Femur (tissue), 1 donor: ENCODE measurements at places on chromosomes 1 and 21.

DNA sequence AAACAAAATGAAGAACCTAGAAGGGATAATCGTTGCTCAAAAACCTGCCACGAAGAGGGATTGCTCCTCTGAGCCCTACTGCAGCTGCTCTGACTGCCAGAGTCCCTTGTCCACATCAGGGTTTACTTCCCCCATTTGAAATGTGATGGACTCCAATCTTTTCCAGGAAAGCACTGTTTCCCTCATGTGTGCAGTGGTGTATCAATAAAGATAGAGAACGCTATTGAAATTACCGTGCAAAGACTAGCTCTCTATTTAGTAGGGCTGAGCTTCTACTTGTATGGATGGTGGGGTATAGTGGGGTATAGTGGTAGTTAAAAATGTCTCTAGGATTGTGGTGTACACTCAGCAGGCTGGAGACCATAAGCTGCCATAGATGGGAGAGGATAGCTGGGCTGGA lies 3.7 kb downstream of the TMCO2 start:
- no peak for DNase-seq

GRCh38 chr1:18511149-18511873 lies 30.6 kb downstream of the KLHDC7A start:
- no peak for DNase-seq

DNA sequence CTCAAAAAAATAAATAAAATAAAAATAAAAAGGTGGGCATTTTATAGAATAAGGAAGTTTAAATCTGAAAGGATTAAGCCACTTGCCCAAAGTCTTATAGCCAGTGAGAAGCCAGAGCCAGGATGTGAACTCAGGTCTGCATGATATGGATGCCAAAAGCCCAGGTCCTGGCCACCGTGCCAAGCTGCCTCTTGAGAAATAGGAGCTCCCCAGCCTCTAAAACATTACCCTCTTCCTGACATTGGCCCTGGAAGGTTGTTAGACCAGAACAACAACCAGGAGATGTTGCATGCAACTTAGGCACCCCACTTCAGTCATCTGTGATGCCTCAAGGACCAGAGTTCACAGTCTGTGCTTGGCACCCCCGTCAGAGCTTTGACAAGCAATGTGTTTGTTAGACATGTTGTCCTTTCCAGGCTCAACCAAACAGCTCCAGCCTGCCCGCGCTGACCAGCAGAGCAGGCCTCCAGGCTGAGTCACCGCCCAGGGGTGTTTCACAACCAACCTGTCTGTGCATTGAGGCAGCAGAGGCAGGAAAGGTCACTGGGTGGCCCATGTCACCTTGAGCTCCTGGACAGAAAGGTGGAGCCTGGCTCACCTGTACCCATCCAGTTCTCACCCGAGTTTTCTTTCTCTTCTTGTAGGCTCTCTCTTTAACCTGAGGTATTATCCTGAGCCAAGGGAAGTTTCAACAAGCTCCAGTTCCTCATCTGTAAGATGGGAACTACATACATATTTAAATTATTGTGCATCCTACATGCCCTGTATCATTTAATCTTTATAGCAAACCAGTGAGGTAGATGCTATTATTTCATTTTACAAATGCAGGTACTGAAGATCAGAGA lies 14.9 kb upstream of the MED18 start:
- DNase-seq: peak; percentile 28

DNA sequence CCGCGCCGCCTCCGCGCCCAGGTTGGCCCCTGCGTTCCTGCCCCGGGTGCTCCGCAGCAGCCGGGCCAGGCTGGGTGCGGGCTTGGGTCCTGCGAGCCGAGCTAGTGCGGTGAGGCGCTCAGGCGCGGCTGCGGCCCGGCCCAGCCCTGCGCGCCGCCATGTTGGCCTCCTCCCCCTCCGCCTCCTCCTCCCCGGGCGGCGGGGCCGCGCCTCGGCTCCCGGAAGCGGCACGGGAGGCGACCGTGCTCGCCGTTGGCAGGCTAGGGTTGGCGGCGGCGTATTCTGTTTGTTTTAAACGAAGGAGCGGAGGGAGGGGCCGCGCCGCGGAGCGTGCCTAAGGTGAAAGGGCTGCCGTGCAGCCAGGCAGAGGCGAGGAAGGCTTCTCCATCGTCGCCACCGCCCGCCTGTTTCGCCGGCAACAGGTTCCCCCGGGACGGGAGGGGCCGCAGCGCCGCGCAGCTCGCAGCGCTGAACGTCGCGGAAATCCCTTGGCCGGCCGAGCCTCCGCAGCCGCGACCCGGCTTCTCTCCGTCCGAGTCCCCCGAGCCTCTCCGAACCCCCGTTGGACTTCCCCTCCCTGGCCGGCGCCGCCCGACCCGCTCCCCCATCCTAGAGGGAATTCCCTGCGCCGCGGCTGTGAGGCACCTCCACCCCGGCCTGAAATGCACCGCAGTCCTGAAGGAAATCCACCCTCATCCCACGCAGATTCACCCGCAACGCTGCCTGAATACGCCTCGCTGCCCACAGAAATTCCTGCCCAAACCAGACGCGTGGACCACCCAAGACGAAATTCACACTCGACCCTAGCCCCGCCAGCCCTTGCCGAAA lies at the start of gene USP24:
TSS of gene USP24 (minus strand) at position 171 of the 828 bp plus-strand sequence. CDS start 251 bp downstream, outside the sequence.
- DNase-seq: peak; percentile 80

- DNase-seq: no peak
These were observed 16.5 kb downstream of the LHX4 start for GRCh38 chr1:180246579-180246978.

- no peak for DNase-seq
These were observed 191.5 kb upstream of the AJAP1 start for GRCh38 chr1:4462831-4463484.

GRCh38 chr1:29169976-29170375 lies 11.7 kb downstream of the SRSF4 start:
- DNase-seq: no peak

DNA sequence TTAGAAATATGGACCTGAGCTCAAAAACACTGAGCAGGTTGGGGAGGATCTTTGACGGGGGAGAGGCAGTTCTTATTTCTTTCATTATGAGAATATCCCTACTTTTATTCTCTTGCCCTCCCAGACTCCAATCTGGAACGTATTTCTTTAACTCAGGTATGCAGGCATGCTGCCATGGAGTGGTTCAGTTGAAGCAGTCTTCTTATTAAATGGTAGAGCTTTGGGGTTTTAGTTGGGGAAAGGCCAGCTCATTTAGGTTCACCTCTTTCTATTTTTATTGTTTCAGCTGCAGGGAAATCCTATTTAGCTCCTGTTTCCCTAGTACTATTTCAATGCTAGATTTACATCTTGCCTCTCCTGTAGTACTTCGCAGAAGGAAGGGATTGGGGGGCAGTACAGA lies 198.9 kb downstream of the TTLL7 start:
- DNase-seq: no peak

- DNase-seq: no peak
These were observed 17.1 kb upstream of the KCNJ15 start for GRCh38 chr21:38239672-38240071.

DNA sequence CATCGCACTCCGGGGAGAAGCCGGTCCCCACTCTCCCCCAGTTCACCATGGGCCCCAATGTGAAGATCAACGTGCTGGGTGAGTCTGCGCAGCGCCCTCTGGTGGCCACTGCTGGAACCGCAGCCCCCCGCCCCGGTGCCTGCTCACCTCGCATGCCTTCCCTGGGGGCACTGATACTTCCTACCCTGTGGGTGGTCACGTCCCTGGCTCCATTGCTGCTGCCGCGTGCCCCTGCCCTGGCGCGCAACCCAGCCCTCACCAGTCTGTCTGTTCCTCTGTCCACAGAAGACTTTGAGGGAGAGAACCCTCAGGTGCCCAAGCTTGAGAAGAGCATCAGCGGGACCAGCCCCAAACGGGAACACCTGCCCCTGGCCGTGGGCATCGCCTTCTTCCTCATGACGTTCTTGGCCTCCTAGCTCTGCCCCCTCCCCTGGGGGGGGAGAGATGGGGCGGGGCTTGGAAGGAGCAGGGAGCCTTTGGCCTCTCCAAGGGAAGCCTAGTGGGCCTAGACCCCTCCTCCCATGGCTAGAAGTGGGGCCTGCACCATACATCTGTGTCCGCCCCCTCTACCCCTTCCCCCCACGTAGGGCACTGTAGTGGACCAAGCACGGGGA lies 7.6 kb downstream of the EFNA3 start:
- DNase-seq: peak; percentile 82

GRCh38 chr1:23500466-23500865 lies 16.5 kb upstream of the ASAP3 start:
- DNase-seq: no peak

GRCh38 chr1:53512807-53513755 lies 53.9 kb downstream of the DMRTB1 start:
- no peak for DNase-seq

GRCh38 chr1:167369933-167370332 lies 148.4 kb downstream of the CD247 start:
- no peak for DNase-seq

DNA sequence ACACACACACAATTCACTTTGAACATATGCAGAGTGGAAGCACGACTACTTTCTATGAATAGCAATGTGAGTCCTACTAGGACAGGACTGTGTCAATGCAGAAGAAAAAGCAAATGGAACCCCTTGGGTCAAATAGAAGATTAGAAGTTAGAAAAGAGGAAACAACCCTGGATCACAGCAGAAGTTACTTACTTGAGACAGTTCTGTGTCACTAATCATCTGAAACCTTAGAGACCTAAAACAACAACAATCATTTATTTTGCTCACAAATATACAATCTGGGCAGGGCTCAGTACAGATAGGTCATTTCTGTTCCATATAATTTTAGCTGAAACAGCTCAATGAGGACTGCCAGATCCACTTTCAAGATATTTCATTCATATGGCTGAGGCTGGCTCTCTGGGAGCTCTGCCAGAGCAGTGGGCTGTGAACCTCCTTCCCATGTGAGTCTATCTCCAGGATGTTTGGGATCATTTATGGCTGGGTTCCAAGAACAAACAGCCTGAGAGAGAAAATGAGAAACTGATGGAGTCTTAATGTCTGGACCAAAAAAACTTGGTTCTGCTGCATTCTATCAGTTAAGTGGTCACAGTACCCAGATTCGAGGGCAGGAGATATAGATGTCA lies 42.5 kb upstream of the IL10 start:
- peak; percentile 70 for DNase-seq

GRCh38 chr1:87869567-87869966 lies 540.9 kb downstream of the LMO4 start:
- no peak for DNase-seq

- no peak for DNase-seq
These were observed 19.3 kb downstream of the BEND5 start for GRCh38 chr1:48757363-48757762.

DNA sequence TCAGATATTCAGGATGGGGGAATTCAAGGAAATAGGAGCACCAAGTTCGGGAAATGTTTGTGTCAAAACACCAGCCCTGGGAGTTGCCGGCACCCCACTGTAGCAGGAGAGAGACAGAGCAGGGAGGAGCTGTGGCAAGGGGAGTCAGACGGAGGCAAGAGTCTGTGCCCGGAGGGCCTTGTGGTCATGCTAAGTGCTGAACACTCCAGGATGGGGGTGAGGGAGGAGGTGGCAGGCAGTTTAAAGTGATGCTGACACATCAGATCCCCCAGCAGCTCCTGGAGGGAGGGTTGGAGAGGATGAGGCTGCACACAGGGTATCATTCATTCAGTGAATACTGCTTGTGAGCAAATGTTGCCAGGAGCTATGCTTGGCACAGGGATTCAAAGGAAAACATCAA lies 150.3 kb upstream of the ETV3 start:
- DNase-seq: no peak

- DNase-seq: no peak
These were observed 77.0 kb downstream of the ZMYM4 start for GRCh38 chr1:35345439-35345981.

DNA sequence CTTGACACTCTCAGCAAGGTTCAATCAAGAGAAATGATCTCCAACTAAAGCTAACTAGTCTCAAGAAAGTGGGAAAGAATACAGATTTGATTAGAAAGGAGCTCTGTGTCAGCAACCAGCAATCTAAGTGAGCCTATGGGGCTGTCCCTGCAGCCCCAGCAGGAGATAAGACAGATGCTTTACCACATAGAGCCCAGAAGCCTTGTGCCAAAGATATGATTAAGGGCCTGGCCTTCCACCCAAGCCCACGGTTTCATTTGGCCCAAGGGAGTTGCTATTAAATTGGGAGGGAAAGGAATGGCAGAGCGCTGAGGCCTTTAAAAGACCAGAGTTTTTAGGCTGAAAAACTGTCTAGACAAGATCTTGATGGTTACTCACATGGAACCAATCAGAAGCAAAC lies 74.8 kb downstream of the HLCS start:
- DNase-seq: no peak

DNA sequence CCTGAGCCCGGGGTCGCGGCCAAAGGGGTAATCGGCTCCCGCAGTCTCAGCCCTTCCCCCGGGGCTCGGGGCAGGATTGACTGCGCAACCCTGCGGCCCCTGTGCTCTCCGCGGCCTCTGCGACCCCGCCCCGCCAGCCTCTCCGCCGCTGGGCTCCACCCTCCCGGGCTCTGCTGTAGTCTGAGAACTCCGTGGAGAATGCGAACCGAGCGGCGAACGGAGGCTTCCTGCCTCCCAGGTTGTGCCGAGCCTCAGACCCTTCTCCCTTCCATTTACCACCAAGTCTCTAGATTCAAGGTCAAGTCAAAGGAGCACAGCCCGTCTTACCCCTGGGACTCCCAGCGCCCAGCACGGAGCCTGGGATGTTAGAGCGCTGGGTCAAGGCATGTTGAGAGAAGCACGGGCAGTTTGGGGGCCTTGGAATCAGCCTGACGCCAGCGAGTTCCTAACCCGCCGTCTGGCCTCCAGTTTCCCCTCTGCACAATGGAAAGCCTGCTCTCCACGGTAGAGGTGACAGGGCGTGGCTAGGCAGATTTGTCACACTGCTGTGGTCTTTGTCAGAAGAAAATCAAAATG lies 3.0 kb downstream of the ATP2B4 start:
- DNase-seq: peak; percentile 81

- peak; percentile 73 for DNase-seq
These were observed 458 bp upstream of the ALPL start for GRCh38 chr1:21508580-21509350.

DNA sequence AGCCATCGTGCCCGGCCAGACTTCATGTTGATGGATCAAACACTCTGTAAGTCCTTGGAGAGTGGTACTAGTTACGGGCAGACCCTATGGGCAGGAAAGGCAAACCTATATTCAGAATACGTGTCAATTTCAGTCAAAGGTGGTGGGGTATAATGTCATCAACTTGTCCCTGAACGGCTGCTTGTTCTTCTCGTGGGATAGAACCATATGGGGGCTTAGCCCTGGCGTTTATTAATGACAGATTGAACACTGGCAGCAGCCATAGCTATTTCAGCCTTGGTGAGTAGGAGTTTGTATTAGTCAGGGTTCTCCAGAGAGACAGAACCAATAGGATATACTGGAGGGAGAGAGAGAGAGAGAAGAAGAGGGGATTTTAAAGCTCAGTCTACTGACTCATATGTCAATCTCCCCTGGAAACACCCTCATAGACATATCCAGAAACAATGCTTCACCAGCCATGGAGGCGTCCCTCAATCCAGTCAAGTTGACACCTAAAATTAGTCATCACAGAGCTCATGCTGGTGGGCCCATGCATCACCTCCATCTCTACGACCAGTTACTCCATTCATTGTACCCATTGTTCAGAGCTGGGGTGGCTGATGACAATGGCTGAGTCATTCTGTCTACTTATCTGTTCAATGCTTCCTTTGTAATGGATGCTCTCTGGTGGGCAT lies 16.1 kb upstream of the AQP10 start:
- DNase-seq: no peak
